Islet precursor cell (in vitro differentiated cells): ENCODE measurements at places on chromosomes 3 and 15.
A peak's percentile ranks its signal among the peaks of the same experiment; 100 is the strongest.

DNA sequence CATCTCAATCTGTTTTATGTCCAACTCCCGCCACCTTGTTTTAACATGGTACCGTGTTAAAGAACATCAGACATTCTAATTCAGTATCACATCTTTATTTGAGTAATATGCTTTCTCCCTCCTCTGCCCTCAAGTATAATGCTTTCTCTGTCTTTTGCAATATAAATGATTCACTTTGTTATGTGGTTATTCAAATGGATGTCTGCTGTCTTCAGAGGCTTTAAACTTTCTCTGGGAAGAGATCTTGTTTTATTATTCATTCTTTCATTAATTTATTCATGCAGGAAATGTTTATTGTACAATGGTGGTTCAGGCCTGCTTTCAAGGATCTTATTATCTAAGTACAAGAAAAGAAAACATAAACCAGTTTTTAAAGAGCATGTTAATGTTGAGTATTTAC, 57.1 kb downstream of the RAP2B start:
- DNase-seq = no peak

DNA sequence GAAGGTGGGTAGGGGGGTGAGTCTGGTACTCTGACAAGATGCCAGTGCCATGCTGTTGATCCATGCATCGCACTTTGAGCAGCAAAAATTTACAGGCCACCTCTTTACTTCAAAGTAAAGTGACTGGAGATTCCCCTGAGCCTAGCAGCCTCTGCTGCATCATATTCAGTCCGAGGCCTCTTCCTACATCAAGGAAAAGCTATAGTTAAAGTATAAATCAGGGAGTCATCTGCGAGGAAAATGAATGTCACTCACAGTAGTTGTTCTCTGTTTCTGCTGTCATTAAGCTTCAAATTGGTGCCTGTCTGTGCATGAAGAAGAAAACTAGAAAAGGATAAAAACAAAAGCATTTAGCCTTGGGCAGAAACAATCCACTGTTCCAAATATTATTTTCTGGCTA, 706.2 kb downstream of the TBL1XR1 start:
- no peak for DNase-seq

- DNase-seq = no peak
Observed at GRCh38 chr3:112531358-112531781, 30.4 kb downstream of the ATG3 start.

DNA sequence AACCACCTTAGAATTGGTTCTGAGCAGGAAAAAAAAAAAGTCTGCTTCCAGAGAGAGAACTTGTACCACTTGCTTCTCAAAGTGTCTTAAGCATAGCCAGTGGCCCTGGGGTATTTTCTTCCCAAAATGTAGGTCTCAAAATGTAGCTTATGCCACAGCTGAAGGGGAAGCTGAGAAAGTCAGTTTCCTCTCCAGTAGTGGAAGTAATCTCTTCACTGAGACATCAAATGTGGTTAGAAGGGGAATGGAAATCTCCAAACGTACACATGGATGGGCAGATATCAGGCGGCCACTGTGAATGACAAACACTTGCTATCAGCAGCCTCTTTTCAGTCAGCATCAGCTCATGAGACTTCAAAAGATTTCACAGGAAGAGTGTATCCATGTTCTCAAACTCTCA, 841.2 kb downstream of the TUSC7 start:
- no peak for DNase-seq

GRCh38 chr3:194715022-194715800, 29.5 kb downstream of the FAM43A start:
- peak; percentile 85 for DNase-seq

- DNase-seq = no peak
Observed at GRCh38 chr15:31801152-31801551, 229.2 kb upstream of the CHRNA7 start.

DNA sequence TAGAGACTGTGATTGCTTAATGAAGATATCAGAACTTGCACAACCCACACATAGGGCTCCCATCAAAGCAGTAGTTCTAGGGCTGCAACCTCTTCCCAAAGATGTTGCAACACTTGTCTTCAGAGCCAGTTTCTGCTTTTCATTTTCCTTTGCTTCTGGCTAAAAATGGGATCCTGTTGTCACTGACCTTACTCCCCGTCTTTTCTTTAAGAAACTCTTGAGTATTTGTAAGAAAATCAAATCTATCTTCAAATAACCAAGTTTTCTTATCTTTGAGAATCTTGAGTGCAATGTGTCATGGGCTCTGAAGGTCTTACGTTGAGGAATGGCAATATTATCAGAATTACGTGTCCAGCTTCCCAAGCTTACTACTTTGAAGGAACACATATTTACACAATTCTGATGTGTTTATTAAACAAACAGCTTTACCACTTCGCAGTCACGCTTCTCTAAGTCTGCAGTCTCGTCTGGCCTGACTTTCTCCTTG, 24.1 kb downstream of the CACNA1D start:
- DNase-seq = no peak

- DNase-seq = no peak
Observed at GRCh38 chr15:60616628-60617027, 137.7 kb upstream of the ICE2 start.
